ENCODE measurements at places on chromosomes 1 and 21.

DNA sequence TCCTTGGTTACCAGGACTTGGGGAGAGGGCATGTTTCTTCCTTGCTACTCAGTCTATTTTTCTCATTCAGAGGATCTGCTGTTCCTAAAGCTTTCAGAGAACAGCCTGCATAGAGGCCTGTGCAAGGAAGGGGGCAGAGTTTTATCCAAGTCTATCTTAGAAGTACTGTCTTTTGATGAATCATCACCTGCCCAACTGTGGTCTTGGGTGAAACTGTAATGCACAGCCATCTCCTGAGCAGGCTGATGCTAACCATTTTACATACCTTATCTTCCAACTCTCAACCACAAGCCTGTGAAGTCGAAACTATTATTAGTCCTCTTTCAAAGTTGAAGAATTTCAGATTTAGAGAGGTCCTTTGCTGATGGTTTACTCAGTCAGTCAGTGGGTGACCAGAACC is 368.0 kb downstream of the HHAT start:
- no peak for DNase-seq

DNA sequence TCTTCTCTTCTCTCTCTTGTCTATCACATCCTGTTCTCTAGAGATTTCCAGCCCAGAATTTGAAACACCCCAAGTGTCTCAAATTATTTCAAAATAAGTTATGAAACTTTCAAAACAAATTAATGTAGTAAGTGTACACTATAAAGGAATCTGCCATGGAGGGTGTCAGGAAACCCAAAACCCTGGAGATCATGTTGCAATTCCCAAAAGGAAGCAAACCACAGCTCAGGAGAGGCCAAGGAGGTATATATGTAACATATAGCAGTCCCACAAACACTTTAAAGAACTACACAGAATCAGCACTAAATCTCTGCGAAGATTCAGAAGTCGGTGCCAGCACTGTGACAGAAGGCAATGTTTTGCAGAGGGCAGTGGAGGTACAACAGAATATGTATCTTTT is 26.6 kb downstream of the PTPN14 start:
- DNase-seq = no peak

DNA sequence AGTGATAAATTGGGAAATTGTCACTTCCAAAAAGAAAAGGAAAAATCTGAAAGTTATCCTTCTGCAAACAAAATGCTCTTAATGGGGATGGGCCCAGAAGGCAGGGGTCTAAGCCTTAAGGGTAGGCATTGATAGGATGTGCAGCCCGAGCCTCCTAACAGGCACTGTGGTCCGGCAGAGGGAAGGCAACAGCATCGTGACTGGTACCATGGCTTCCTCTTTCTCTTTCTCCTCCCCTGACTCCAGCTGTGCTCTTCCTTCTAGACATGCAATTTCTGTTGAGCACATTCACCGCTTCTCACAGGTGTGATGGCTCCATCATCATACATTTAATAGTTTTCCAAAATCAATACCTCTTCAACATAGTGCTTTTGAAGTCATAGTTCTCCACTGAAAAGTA is 91.5 kb downstream of the SELENOF start:
- DNase-seq = no peak

GRCh38 chr1:243850202-243850451 is at the start of gene AKT3:
Gene AKT3 (minus strand): TSS chr1:243850243. CDS start chr1:243843170, 7,073 bp downstream.
- DNase-seq = no peak

- DNase-seq = no peak
These were observed 322.1 kb downstream of the PAPPA2 start for GRCh38 chr1:176785056-176785455.

DNA sequence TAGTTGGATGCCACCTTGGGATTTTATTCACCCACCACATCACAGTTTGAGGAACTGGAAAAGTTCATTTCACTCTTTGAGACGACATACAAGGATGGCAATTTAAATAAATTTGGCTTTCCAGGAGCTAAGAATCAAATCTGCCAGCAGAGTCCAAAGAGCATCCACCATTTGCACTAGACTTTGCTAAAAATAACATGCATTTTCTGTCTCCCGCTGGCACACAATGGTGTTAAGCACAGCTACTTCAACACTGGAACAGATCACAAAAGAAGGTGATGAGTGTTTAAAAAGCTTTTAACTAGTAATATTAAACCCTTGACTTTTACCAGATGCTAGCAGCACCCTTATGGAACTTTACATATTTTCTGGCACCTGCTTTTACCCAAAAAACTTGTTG is 44.6 kb downstream of the MAEL start:
- no peak for DNase-seq

DNA sequence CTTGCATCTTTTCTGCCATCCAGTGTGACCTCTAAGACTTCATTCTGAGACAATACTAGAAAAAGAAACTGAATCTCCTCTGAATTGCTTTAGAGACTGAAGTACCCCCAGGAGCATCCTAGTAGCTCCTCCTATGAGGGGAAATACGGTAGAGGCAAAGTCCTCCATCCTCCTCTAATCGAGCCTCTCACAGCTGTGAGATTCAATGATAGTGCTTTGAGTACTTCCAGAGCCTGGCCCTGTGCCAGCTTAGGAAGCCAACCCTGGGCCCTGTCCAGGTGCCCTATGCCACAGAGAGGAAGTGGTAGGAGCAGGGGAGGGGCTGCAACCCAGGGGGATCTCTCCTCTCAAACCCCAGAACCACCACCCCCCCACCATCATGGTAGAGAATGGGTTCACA is 10.7 kb downstream of the RORC start:
- no peak for DNase-seq

GRCh38 chr1:3501856-3502640 is 47.6 kb downstream of the ARHGEF16 start:
- DNase-seq = no peak

DNA sequence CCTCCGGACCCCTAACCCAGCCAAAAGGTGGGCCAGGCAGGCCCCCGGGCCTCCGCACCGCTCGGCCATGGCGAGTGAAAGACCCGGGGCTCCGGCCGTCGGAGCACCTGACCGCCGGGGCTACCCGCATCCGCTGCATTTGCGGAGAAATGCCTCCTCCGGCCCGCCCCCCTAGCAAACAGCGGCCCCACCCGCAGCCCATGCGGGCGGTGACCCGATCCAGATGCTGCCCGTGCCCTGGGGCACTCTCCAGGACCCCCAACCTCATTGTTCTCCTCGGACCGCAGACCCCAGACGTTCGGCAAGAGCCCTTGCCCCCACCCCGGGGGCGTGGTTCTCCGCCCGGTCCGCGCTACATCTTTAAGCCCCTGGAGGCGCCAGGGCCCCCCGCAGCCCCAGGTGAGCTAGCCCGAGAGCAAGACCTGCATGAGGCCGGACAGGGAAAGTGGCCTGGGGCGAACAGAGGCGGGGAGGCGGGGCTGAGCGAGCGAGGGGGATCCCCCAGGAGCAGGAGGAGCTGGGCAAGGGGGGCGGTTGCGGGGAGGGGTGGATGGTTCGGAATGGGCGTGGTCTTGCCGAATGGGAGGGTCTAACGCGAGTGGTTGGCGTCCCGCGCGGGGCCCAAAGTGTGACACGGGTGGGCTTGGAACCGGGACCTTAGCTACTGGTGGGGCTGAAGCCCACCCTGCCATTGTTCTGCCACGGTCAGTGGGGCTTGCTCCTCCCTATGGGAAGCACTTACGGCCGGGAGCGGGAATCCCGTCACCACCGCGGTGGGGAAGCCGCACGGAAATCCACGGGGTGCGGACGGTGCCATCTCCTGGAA is 6.3 kb upstream of the CRYBG2 start:
- DNase-seq = no peak

DNA sequence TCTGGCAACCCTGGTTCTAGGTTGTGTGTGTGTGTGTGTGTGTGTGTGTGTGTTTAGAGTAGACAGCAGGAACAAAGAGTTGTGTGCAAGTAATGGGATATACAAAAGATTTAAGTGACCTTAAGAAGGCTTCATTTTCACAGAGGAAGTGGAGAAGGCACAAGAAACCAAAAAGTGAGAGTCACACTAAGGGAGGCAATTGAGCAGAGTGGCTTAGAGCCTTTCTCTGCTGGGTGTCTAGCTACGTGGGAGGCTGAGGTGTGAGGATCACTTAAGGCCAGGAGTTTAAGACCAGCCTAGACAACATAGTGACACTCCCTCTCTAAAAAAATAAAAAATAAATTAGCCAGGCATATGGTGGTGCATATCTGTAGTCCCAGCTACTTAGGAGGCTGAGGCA is 44.4 kb upstream of the HAO2 start:
- DNase-seq = no peak

DNA sequence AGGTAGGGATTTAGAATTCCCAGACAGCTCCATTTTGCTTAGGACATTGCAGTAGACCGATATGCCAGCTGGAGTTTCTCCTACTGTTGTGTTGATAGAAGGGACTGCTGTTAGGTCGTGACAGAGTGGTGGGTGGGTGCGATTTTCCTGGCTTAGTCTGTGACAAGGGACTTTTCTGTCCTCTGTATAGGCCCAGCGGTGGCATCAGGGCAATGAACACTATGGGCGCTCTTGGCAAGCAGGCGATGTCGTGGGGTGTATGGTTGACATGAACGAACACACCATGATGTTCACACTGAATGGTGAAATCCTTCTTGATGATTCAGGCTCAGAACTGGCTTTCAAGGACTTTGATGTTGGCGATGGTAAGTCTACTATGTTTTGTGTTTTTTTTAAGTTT is 321.8 kb downstream of the ZP4 start:
- no peak for DNase-seq

DNA sequence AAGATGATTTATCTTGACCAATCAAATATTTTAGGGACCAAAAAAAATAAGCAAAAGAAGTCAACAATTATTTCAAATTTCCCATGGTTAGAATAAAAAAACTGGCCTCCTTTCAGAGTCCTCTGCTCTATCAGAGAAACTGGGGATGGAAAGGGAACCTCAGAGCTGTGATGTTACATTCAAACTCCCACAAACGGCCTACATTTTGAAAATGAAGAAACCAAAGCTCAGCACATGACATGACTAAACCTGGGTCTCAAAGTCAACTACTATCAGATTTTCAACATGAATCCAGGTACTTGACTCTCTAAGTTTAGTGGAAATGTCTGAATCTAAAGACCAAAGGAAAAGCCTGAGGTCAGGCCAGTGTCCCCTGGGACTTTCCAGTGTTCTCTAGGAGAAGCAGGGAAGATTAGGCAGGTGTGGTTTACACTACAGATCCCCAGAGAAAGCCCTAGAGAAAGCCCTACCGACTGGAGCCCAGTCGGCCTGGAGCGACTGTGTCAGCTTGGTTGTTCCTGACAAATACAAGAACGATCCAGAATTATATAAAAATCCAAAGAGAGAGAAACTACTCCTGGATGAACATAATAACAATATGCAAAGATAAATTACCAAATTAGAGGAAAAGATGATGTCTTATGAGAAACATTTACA is 24.8 kb downstream of the JAK1 start:
- no peak for DNase-seq

DNA sequence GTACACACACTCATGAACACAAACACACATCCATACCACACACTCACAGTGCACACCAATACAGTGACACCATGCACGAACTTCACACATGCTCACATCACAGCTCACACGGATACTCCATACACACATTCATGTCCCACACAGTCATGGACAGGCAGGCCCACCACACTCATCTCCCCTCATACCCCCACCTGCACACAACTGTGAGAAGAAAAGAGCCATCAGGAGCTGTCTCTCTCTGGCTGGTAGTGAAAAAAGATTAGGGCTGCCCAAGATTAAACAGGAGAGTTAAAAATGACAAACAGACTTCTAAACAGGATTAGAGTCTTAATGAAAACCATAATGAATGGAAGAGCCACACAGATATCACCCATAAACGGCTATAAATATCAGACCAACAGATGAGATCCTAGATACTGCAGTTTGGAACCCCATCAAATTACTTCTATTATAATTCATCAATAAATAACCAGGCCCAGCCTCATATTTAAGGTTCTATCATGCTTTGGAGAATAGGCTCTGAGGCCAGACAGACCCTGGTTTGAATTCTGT is 122.3 kb downstream of the PLXNA2 start:
- DNase-seq = no peak

GRCh38 chr1:27655151-27655937 is 16.6 kb downstream of the IFI6 start:
- DNase-seq = no peak

DNA sequence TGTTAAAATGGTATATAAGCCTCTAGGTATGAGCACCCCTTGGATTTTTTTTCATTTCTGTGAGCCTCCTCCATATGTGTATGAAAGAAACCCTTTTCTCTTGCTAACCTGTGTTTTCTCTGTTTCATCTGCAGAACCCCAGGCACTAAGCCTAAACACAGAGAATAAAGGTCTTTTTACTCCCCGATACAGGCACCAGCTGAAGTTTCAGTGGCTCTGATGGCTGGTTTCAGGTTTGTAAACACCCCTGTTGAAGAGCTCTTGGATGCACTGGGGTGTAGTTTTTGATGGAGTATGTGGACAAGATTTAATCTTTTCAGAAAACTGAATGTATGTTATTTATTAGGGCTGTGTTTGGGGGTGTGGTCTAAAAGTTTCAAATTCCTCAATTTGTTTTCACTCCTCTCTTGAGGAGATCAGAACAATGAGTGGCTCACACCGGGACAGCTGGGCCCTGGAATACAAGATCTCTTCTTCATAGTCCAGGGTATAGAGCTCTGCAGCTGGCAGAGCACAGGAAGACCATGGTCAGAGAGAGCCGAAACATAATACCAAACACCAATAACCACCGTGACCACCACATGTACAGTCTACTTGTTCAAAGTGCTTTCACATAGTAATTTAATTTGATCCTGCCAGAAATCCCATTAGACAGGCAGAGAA is 50.2 kb upstream of the VTCN1 start:
- DNase-seq = no peak

- DNase-seq = no peak
These were observed 202.4 kb upstream of the L1TD1 start for GRCh38 chr1:61992257-61992656.

DNA sequence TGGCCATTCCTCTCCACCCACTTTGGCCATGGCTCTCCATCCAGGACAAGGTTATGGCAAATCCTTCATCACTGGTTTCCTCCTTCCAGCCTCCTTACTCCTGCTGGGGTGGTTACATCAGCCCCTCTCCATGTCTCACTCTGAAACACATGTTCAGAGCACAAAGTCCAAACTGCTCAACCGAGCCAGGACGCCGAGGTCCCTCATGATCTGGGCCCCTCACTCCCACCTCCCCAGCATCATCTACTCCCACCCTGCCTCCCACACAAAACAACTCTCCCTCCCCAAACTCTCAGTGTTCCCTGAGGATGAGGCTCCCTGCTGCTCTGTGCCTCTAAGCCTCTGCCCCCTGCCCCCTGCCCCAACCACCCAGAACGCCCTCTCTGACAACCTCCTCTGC is 33.3 kb upstream of the ZBTB40 start:
- DNase-seq = no peak

GRCh38 chr1:5526822-5527551 is 465.2 kb downstream of the NPHP4 start:
- DNase-seq = no peak
